Caki2 (cell line): ENCODE measurements at places on chromosomes 13 and 19. TPM values are rescaled to one million over a fixed set of nuclear protein-coding genes. Genes with fewer than 3 reads are reported as not detected.

Gene EID2B
- total RNA-seq: 6.2 and 10.2 TPM in 2 replicates

- no peak for DNase-seq
Measured at GRCh38 chr19:51025401-51025800, 1.0 kb downstream of the KLK11 start.

- no peak for DNase-seq
Measured at GRCh38 chr13:58633226-58633625, 1001.7 kb downstream of the PCDH17 start.

DNA sequence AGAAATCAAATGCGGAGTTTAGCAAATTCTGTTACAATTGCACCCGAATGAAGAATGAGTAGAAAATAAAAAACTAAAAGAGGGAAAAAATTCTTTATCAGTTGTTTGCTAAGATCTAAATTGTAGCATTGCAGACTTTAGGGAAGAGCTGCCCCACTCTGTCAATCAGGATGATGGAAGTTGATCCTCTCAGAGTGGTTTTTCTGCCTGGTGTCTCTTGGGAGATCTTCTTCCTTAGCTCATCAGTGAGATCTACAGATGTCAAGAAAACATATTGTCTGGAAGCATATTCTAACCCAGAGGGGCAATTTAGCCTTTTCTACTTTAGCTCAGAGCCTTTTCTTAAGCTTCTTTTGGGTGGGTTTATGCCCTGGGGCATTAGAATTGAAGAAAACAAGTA, 223.2 kb upstream of the PCDH17 start:
- DNase-seq: no peak

GRCh38 chr19:33199441-33200265, 5.5 kb downstream of the LRP3 start:
- no peak for DNase-seq

- DNase-seq: no peak
Measured at GRCh38 chr13:20494656-20495055, 31.0 kb downstream of the CRYL1 start.

GRCh38 chr19:44927746-44928145, 13.3 kb downstream of the APOC1 start:
- DNase-seq: no peak

DNA sequence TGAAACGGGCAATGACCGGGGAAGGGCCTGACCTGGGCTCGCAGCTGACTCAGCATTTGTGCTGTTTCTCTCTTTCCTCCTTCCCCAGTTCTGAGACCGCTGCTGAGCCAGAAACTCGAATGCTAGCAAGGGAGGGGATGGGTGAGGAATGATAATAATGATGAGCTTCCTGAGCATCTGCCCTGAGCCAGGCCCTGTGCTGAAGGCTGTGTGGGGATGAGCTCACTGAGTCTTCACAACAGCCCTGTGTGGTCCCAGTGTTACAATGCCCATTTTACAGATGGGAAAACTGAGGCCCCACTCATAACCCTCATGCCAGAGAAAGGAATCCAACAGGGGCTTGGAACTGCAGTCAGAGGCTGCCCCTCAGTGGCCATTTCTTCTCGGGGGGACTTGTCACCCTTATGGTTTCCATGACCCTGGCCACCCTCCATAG, 8.1 kb downstream of the SULT2B1 start:
- no peak for DNase-seq

DNA sequence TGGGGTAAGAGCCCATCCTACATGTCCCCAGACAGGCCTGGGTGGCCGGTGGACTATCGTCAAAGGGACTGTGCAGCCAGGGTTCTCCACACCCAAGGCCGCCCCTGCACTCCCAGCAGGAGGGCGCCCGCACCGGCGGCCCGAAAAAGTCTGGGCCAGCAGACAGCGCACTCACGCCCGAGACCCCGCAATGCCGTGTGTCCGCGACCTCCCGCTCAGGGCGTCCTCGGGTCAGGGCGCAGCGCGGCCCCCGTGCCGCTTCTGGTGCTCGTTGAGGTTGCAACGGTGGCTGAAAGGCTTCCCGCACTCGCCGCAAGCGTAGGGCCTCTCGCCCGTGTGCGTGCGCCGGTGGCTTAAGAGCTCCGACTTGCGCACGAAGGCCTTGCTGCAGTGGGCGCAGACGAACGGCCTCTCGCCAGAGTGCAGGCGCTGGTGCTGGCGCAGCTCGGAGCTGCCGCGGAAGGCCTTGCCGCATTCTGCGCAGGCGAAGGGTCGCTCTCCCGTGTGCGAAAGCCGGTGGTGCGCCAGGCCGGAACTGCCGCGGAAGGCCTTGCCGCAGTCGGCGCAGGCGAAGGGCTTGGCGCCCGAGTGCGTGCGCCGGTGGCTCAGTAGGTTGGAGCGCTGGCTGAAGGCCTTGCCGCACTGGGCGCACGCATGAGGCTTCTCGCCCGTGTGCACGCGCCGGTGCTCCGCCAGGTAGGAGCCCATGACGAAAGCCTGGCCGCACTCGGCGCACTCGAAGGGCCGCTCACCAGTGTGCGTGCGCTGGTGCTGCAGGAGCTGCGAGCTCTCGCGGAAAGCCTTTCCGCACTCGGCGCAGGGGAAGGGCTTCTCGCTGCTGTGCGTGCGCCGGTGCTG, 2.8 kb upstream of the A1BG start:
- DNase-seq: no peak

DNA sequence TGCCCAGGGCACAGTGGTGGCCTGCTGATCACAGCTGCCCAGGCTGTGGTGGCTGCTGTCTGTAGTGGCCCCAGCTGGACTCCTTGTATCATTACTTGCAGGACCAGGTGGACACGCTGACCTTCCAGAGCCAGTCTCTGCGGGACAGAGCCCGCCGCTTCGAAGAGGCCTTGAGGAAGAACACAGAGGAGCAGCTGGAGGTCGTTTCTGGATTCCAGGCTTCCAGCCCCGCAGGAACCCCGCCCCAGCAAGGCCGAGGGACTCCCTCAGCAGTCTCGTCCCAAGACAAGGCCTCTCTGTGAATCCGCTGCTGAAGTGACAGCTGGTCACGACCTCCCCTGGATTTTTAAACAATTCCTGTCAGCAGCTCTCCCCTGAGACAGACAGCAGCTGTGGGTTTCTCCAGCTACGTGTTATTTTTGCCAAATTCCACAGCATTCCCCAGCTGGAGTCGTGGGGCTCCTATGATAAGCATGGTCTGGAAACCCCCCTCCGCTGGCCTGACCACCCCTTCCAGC, 98.3 kb downstream of the SLC7A1 start:
- no peak for DNase-seq

Gene ZNF470
- 1.7 and 3.6 TPM in 2 replicates for total RNA-seq

- DNase-seq: no peak
Measured at GRCh38 chr13:77267362-77267761, 59.5 kb downstream of the MYCBP2 start.

GRCh38 chr13:86710896-86711295, 911.7 kb upstream of the SLITRK6 start:
- no peak for DNase-seq
